ENCODE measurements at places on chromosomes 7 and 10.

- DNase-seq: no peak
Observed at GRCh38 chr7:121244120-121244870, 84.5 kb upstream of the WNT16 start.

GRCh38 chr10:23824822-23825221 lies 384.1 kb upstream of the KIAA1217 start:
- DNase-seq: no peak

- DNase-seq: no peak
Observed at GRCh38 chr10:9957351-9957750, 1060.3 kb upstream of the CELF2 start.

DNA sequence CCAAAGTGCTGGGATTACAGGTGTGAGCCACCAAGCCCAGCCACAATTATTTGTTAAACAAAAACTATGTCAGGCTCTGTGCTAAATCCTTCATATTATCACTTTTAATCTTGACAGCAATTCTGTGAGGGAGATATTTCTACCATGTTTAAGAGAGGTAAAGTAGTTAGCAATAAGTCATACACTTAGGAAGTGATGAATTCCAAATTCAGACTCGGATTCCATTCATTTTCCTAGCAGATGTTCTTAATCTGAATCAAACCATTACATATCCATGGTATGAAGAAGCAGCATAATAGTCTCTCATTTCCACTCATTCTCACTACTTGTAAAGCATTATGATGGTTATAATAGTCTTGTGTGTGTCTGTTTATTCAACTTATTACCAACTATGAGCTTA lies 2.9 kb upstream of the CD36 start:
- no peak for DNase-seq

GRCh38 chr7:43560742-43561330 lies 22.1 kb upstream of the STK17A start:
- no peak for DNase-seq

GRCh38 chr7:129466796-129467195 lies 32.6 kb downstream of the STRIP2 start:
- no peak for DNase-seq

DNA sequence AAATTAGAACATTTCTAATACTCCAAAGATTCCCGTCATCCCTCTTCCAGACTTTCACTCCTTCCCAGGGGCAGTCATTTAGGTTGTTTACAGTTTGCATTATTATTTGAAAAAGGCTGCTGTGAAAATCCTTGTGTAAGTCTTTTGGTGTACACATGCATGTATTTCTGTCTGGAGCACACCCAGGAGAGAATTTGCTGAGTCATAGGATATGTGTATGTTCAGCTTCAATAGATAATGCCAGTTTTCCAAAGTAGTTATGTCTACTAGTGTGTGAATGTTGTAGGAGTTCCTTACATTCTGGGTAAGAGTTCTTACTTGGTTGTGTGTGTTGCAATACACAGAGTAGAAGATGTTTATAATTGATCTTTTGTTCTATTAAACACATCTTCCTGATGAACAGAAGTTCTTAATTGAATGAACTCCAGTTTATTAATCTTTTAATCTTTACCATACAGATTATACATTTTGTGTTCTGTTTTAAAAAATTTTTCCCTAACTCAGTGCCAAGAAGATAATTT lies 25.3 kb downstream of the CROT start:
- DNase-seq: no peak

DNA sequence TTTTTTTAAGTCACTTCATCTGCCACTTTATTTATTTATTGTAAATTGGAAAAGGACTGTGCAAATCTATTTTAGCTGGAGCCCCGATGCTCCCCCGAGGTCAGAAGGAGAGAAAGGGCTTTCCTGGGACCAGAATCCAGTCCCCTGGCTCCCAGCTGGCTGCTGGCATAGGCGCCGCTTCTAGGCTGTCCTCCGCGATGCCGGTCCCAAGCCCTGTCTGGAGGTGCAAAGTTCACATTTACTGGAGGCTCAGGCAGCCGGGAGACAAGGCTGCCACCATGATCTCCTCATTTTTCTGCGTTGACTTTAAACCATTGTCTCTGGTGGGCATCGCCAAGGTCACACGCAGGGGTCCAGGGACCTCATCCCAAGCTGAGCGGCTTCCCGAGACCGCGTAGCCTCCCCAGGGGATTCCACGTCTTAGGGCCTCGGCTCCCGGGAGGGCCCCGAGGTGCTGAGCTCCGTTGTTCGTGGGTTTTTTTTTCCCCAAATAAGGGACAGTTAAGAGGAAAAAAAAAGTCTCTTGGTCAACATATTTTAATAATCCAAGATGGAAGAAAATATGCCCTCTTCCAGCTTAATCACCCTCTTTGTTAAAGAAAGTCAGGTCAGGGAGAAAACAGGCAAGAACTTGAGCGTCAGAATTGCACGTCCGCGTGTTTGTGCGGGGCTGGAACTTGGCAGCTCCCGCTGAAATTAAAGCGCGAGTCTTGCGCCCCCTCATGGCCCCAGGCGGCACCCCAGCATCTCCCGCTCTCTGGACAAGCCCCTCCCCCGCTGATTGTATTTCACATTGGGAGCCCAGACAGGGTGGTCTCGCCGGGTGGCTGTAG lies 11.9 kb downstream of the RGR start:
- DNase-seq: peak; percentile 11

- DNase-seq: no peak
Observed at GRCh38 chr7:139182363-139182762, 48.7 kb upstream of the UBN2 start.

GRCh38 chr7:11914645-11915044 lies 82.6 kb upstream of the THSD7A start:
- no peak for DNase-seq

DNA sequence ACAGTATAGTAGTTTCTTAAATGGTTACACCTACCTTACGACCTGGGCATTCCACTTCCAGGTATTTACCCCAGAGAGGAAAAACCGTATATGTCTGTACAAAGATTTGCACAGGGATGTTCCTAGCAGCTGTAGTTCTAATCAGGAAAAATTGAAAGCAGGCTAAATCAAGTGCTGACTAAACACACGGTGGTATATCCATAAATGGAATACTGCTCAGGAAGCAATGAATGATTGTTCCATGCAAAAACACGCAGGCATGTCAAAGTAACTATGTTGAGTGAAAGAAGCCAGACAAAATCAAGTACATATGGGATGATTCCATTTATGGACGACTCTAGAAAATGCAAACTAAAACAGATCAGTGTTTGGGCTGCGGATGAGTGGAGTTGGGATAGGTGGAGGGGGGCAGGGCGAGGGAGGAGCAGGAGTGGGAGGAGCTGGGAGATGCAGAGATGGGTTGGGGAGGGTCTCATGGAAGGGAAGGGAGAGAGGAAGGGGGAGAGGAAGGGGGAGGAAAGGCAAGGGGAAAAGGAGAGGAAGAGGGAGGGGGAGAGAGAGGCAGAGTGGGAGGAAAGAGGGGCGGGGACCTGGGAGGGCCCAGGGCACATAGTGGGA lies 484 bp upstream of the MSRB2 start:
- DNase-seq: no peak

Measured in activated T-helper 1 cell treated with anti-CD3 and anti-CD28 coated beads, Interleukin-2, amount 50 U/mL, for 16 hours (primary cell).